ENCODE measurements at places on chromosomes 1 and 21.

- no peak for DNase-seq
These were observed 3.0 kb upstream of the SOD1 start for GRCh38 chr21:31656199-31657095.

- DNase-seq, result no peak
These were observed 18.4 kb downstream of the CD2 start for GRCh38 chr1:116772648-116773045.

DNA sequence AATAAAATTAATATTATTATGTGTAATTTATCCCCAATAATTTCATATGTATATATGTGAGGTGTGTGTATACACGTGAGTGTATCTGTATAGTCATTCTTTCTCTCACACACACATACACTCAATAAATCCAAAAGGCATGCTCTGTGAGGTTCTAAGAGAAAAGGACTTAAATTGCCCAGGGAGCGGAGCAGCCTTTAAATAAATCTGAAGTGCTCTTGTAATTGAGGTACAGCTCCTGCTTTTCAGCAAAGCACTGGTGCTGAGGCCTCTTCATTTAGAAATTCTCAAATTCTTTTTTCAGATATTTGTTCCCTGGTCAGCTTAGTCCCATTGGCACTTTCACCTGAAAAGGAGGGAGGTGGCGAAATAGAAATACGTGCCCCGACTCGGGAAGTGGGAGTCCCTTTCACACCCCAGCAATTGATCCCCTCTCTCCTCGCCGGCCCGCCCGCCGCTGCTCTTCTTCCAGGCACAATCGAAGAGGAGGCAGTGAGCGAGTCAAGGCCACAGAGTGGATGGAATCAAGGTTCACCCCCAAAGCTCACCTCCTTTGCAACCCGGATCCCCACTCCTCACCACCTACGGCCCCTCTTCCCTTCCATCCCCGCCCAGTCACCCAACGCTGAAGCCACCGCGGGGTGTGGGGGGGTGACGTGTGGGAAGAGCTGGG is 944 bp downstream of the PLPPR5 start:
- DNase-seq, result no peak

GRCh38 chr1:20733360-20733975 is 965 bp upstream of the SH2D5 start:
- no peak for DNase-seq

DNA sequence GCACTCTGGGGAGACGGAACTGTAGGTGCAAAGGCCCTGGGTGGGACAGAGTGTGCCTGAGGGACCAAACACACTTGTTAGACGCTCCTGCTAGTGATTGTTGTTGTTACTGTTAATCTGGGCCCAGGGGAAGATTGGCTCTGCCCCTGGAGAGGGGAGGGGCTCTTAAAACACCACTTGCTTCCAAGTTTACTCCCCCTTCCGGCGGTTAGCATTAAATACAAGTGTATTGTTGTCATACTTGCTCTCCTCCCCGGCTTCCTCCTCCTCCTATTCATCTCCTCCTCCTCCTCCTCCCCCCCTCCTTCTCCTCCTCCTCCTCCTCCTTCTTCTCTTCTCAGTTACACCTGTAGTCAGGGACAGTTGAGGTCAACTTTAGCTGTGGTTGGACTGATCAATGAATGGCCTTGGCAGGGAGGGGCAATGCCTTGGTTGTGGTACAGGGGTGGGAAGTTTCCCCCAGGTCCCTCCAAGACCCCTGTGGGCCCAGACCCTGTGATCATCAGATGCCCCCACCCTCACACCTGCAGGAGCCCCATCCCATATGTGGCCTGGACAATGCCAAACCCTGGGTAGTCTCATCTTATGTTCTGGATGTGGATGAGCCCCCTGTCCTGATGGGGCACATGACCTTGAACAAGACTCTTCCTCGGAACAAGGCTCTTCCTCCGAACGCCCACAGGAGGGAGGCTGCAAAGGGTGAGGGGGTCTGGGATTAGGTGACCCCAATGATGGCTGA is 217.3 kb downstream of the PTPRU start:
- no peak for DNase-seq

DNA sequence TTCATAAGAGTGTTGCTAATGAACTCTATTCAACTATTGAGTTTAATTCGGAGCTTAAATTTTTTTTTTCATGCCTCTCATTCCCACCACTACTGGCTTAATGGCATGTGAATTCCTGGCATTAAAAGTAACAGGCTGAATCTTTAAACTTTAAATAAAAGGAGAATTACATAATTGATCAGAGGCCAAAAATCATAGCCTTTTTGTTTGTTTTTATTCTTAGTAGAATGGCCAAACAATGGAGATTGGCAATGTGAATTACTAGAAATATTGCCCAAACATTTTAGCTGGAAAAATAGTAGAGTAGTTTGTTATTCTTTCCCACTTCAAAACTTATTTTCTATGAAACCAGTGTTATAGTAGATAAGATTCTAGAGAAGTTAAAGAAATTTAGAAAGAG is 25.1 kb upstream of the PDC start:
- DNase-seq, result no peak

DNA sequence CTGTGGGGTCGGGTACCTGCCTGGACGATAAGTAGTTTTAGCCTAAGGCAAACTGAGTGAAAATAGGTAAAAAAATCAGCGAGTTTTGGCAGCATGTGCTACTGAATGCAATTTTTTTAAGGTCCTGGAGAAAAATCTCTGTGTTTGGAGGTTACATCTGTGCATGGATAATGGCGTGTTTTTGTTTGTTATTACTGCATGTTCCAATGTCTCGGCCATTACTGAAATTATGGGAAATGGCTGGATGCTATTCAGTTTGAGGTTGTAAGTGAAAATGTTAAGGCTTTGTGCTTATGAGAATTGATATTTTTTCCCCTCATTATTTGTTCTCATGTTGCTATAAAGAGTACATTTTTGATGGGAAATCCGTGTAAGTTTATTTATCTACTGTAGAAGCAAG is 441.7 kb downstream of the PRDM2 start:
- DNase-seq, result no peak

DNA sequence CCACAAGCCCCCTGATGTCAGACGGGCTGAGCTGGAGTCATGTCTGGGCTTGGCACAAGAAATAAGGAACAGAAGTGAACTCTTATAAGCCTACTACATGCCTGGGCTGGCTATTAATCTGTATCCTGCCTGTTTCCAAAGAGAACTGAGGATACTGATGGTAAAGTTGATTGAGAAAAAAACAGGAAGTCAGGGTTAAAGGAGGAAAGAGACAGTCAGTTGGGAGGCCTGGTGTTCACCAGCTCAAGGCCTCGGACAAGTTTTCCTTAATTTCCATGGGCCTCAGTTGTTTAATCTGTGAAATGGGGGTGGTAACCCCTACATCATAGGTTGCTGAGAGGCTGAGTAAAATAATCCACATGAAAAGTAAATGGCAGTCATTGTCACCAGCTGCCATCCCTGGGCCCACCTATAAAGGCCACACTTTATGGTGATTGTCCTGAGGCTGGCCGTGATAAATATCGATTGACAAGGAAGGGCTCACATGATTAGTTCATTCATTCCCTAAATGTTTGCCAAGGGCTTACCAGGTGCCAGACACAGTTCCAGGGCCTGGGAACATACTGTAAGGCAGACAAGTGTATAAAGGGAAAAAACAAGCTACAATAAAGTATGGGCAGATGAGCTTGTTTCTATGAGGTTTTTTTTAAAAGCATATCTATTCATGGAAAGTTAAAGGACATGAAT is 2.8 kb downstream of the ALDH4A1 start:
- DNase-seq, result no peak

GRCh38 chr1:38740487-38740886 is 119.1 kb downstream of the RRAGC start:
- DNase-seq, result no peak

- no peak for DNase-seq
These were observed at the start of gene CD101 for GRCh38 chr1:117001254-117001927. CD101 (plus strand) TSS chr1:117001760; CDS start chr1:117001818, 58 bp downstream.

DNA sequence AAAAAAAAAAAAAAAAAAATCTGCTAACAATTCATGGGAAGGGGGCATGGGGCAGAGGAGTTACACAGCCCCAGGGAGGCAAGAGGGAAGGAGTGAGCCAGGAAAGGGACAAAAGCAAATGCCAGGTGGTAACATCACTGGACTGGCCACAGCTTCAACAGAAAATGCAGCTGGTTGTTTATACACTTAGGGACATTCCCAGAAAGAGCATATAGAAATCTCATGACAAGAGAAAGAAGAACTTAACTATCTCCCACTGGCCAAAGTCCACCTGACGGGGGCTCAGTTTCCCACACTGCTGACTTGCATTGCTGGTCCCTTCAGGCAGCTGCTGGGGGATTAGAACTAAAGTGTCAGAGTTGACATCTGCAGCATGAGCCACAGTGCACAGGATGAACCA is 14.8 kb downstream of the IL12RB2 start:
- DNase-seq, result no peak

DNA sequence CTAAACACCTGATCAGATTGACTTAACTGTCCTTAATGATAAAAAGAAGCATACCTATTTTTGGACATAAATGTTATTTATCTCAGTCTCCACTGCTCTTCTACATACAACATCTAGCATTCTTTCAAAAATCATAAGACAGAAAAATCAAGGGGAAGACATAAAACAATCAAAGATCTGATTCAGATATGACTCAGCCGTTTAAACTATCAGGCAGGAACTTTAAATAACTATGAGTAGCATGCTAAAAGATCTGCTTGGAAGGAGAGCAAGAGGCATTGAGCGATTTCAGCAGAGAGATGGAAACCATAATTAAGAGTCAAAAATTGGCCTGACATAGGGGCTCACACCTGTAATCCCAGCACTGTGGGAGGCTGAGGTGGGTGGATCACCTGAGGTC is 27.2 kb upstream of the SLC22A15 start:
- no peak for DNase-seq

GRCh38 chr1:28127617-28128257 is 39.3 kb upstream of the EYA3 start:
- no peak for DNase-seq

Measured in stimulated activated CD4-positive, alpha-beta T cell treated with anti-CD3 and anti-CD28 coated beads, Interleukin-15, amount 100 ng/mL, for 1 hour (primary cell).